ENCODE measurements at places on chromosomes 12 and 14.

DNA sequence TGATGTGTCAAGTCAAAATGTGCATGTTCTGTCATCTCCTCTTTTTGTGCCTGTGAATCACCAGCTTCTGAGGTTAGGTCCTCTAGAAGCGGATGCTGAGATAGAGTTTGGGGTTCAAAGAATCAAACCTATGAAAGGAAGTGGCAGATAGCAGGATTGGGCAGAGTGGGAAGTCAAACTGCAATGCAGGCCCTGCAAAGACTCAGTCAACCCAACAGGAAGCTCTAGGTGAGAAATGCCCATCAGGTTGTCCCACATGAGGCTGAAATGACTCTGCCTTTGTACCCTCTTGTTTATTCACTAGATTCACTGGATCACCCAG is 4.5 kb upstream of the MIA2 start:
- no peaks in the 10 kb centered on the region for H3K36me3 ChIP-seq
- peaks cover 7% of the 10 kb centered on the region for H3K4me1 ChIP-seq
- H3K27me3 ChIP-seq, result no peaks in the 10 kb centered on the region
- H3K4me3 ChIP-seq, result no peak overlapping the region
- H3K27ac ChIP-seq, result no peak overlapping the region

DNA sequence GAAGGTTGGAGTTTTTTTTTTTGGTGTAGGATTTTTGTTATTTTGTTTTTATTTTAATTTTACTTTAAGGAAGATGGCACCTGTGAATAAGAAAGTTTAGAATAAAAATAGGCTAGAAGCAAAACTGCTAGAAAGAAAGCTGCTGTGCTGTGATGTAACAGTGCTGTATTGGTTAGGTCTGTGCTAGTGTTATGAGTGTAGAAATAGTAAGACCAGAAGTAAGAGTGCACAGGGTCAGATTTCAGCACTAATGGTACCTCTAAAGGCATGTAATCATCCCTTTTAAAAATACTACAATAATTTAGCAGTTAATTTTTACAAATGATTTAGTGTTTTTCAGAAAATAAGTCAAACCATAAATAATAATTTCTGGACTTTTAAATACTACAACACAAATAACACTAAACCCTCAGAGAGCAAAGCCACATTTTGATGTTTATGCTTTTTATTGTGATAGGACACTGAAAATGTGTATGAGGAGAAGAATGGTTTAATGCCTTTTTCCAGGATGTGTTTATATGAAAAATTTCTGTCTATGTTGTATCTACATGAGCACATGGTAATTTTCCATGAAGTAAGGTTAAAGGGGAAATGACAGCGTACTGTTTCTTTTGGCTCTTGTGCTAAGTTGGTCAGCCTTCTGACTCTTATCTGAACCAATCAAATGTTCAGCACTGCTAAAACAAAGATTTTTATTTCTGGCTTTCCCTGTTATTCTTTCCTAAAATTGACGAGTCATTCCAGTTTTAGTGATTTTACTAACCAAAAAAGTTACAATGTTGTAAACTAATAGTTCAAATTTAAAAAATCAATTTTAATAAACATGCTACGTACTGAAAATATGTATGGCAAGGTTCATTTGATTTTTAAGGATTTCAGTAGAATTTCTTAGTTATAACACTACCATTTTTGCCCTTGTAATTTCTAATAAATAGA is 96.1 kb downstream of the PPHLN1 start:
- H3K27ac ChIP-seq, result no peak overlapping the region
- DNase-seq, result no peak
- no peak overlapping the region for H3K4me3 ChIP-seq

- H3K27me3 ChIP-seq, result no peaks in the 10 kb centered on the region
- peaks cover 56% of the 10 kb centered on the region for H3K4me1 ChIP-seq
- no peaks in the 10 kb centered on the region for H3K36me3 ChIP-seq
- peak overlapping the region; percentile 100 for H3K27ac ChIP-seq
- peak; percentile 97 for DNase-seq
Measured at GRCh38 chr12:52871291-52872039, 22.7 kb upstream of the KRT78 start.

- no peak for DNase-seq
- H3K4me1 ChIP-seq, result no peaks in the 10 kb centered on the region
- H3K27ac ChIP-seq, result no peak overlapping the region
- H3K4me3 ChIP-seq, result no peak overlapping the region
- H3K36me3 ChIP-seq, result no peaks in the 10 kb centered on the region
- H3K27me3 ChIP-seq, result no peaks in the 10 kb centered on the region
Measured at GRCh38 chr12:89803412-89803811, 94.8 kb upstream of the ATP2B1 start.

- no peaks in the 10 kb centered on the region for H3K4me1 ChIP-seq
- H3K27me3 ChIP-seq, result no peaks in the 10 kb centered on the region
- H3K36me3 ChIP-seq, result no peaks in the 10 kb centered on the region
- no peak for DNase-seq
- H3K4me3 ChIP-seq, result no peak overlapping the region
- H3K27ac ChIP-seq, result no peak overlapping the region
Measured at GRCh38 chr12:129202109-129202814, 349.0 kb downstream of the GLT1D1 start.

DNA sequence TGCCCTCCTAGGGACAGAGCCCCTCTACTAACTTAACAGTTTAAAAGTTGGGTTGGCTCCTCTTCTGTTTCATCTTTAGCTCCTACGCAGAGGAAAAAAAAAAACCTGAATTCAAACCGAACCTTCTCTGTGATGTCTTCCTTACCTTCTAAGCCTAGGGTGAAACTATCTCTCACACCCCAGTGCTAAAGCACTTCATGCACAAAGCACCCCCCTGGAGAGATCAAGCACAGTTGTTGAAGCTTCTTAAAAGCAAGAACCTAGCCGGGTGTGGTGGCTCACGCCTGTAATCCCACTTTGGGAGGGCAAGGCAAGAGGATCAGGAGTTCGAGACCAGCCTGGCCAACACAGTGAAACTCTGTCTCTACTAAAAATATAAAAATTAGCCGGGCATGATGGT is 37.6 kb downstream of the CORO1C start:
- no peaks in the 10 kb centered on the region for H3K27me3 ChIP-seq
- DNase-seq, result no peak
- no peak overlapping the region for H3K4me3 ChIP-seq
- peaks cover 36% of the 10 kb centered on the region for H3K36me3 ChIP-seq

GRCh38 chr14:77557391-77557790 is 58.8 kb upstream of the ISM2 start:
- DNase-seq, result no peak
- no peak overlapping the region for H3K27ac ChIP-seq
- no peaks in the 10 kb centered on the region for H3K27me3 ChIP-seq
- H3K4me3 ChIP-seq, result no peak overlapping the region

DNA sequence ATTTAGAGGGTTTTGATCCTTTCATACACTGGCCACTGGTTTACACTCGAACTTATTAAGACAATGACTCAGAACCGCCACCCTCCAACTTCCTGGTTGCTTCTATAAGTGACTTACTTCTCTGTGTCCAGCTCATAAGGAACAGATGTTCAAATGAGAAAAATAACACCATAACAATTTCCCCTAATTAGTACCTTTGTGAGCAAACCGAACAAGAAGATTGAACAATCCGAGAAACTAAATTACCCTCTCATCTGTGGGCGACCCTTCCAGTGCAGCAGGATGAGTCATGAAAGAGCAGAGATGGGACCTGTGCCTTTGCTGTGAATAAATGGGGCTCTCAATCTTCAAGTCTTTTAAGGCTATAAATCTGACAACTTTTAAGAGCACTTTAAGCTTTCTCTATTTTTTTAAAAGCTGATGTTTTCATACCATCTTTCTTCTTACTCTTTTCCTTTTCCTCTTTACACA is 146.8 kb upstream of the RASSF8 start:
- DNase-seq, result no peak
- H3K36me3 ChIP-seq, result no peaks in the 10 kb centered on the region
- H3K4me3 ChIP-seq, result no peak overlapping the region
- peaks cover 6% of the 10 kb centered on the region for H3K4me1 ChIP-seq
